Nasal cavity respiratory epithelium epithelial cell of viscerocranial mucosa (primary cell): ENCODE measurements at places on chromosomes 5 and 9. TPM values are rescaled to one million over a fixed set of nuclear protein-coding genes. Genes with fewer than 3 reads are reported as not detected.

The ADGRV1 gene
- 1.5 and 3.1 TPM in 2 replicates for total RNA-seq

The ACTBL2 gene
- total RNA-seq: 0.50 TPM in 1 of 2 replicates, not detected in the other

The EPB41L4A gene
- 5.8 and 9.8 TPM in 2 replicates for total RNA-seq

The CACNA1B gene
- total RNA-seq: under 0.01 TPM in 1 of 2 replicates, not detected in the other

The CLTA gene
- 230 and 260 TPM in 2 replicates for total RNA-seq

The INSL4 gene
- not detected in 2 replicates for total RNA-seq

The TMEM174 gene
- not detected in 2 replicates for total RNA-seq

The ANP32B gene
- 13.0 and 29.1 TPM in 2 replicates for total RNA-seq
